ENCODE measurements at places on chromosomes 2 and 18.

DNA sequence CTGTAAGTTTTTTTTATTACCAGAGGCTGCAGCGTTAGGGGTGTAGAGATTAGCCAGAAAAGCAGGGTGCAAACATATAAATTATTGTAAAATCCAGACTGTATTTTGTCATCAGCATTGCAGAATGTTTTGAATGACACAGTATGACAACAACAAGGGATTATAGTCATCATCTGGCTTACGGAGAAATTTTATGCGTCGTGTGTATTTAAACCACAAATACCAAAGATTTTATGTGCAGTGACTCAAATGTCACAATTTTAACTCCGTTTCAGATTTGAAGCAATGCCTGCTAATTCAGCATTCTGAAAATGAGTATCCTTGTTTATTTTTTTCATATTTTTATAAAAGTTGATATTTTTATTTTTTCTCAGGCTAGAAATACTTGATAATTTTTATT is 19.4 kb upstream of the TMX3 start:
- no peak for DNase-seq

GRCh38 chr2:238397356-238397755 is 29.4 kb upstream of the ASB1 start:
- no peak for DNase-seq

DNA sequence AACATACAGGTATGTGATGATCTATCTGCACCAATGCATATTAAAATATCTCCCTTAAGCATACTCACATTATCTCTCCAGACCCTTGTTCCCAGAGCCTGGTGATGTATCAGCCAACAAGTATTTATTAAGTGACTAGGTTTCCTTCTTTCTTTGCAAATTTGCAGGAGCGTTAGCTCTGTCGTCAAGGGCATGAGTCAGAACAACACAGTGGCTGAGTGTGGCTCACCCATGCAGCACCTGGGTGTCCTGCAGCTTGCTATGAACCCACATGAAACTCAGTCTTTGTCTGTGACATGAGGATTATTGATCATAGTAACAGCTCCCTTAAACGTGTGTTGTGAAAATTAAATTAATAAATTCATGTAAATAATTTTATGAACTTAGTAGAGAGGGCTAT is 96.6 kb downstream of the PIEZO2 start:
- no peak for DNase-seq

GRCh38 chr2:213766062-213766461 is 481.8 kb downstream of the SPAG16 start:
- DNase-seq: no peak

DNA sequence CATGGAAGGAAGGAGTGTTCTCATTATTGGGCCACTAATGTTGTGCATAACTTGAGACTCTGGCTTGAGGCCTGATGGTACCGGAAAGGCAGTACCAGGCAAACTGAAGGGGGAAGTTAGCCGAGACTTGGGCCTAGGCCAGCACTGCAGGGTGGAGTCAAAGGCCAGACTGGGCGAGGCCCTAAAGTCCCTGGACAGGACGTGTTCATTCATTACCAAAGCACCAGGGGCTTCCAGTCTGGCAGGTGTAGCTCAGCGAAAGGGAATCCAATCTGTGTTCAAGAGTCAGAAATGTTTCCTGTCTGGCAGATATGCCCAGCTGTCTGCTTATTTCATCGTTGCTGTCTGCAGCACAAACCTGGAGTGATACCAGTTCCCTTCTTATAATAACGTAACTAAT is 4.7 kb upstream of the ITSN2 start:
- DNase-seq: no peak

DNA sequence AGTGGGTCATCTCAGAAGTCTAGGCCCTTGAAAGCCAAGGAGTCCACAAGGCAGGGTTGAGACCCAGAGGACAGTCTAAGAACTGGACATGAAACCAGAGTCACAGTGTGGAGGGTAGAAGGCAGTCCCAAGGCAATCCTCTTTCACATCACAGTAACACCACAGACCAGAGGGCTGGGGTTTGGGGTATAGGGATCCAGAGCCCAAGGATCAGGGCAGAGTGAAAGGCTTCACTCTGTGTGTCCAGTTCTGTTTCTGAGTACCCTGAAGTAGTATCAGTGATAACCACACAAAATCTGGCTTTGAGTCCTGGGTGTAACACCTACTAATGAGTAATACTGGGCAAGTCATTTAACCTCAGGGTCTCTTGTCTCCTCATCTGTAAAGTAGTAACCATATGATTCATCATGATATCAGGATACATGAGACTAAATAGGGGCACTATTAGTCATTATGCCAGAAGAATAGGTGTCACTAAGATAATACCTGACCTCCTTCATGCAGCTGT is 91.0 kb downstream of the ICA1L start:
- DNase-seq: no peak

DNA sequence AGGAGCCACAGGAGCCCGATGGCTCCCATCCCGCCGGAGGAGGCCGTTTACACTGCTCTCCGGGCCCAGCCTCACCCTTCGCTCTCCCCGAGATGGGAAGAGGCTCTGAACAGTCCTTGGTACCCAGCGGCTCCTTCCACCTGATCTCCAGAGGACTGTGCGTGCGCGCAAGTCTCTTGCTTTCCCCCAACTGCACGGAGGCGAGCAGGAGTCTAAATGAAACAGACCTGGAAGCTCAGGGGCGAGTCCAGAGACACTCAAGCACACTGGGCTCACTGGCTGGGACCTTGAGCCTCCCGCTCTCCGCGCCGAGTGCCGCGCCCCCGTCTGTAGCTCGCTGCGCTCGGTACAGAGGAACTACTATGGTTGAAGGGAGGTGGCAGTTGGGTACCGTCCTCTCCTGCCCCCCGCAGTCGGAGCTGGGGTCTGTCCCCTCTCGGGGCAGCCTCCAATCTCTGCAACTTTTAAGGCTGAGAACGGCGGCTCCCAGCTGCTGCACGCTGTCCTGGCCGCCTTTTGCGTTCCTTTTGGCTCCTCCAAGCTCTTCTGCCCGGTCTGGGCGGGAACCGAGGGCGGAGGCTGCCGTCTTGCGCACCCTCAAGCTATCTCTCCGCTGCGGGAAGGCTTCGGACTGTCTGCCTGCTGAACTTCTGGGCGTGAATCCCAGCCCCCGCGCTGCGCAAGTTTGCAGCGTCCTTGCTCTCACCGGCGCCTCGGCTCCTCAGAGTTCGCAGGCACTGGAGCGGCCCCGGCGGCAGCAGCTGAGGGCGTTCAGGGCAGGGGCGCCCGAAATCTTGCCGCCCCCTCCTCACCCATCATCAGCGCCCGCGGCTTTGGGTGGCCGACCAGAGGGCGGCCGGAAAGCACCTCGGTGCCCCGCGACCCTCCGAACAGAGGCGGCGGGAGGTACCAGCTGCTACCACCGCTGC is 491 bp downstream of the ALK start:
- no peak for DNase-seq

DNA sequence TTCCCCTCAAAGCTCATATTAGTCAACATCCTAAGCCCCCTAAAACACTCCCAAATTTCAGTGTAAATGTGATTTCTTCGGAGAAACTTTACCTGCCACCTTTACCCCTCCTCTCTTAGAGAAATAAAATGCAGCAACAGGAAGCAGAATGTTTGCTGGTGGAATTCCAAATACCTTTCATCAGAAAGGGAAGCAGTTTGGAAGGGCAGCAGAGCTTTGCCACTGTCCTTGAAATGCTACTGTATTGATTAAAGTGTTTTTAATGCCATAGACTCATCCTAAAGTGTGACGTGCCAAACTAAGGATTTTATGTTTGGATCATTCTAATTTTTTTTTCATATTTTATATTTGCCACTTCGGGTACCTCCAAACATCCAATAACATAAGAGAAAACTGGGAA is 480.1 kb downstream of the NRXN1 start:
- DNase-seq: no peak

- no peak for DNase-seq
Observed at GRCh38 chr2:147500229-147500628, 344.6 kb upstream of the ACVR2A start.

DNA sequence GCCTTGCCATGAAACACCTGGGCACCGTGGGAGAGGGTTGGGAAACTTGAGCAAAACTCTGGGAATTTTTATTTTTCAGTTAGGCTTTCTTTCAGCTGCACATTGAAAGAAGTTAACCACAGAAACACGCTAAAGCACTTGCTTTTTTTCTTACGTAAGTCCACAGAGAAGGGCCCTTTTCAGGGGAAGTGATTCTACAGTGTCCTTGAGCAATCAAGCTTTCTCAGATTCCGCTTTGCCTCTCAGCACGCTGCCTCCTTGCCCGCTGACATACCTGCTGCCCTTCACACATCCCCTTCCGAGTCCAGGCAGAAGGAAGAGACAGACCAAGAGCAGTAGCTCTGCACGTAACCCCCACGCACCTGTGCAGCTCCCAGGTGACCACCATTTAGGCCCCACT is 135.5 kb upstream of the MYT1L start:
- no peak for DNase-seq

- no peak for DNase-seq
Observed at GRCh38 chr18:8036551-8036950, 469.4 kb downstream of the PTPRM start.

DNA sequence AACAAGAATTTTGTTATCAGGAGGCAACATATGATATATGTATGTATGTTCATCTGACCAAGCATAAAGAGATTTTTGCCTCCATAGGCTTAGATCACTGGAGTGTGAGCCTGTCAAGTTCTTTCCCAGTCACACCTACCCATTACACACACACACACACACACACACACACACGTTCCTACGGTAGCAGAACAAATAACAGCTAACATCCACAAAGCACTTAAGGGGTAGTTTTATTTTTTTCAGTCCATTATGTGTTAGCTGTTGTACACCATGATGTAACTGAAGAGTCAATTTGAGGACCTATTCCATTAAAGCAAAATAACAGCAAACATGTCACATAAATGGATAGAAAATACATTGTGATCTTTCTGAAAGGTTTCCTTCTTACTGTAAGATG is 39.5 kb downstream of the UGP2 start:
- DNase-seq: no peak

- no peak for DNase-seq
Observed at GRCh38 chr2:241574911-241575623, 16.5 kb downstream of the BOK start.

GRCh38 chr2:134206573-134206972 is 47.3 kb upstream of the MGAT5 start:
- DNase-seq: no peak

DNA sequence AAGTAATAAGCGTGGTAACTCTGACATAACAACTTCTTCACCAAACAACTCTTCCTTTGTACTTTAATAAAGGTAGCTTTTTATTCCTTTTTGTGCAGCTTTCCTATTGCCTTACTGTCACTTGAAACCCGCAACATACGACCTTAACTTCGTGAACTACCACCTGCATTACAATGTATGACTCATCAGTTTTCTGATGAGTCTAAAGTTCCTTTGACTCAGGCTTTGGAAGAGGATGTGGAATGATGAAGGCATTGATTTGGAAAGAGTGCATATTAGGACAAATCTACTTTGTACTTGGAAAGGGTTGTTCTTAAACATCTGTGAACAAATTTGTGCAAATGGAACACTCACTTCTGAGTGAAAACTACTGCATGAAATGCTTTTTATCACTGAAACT is 1012.1 kb downstream of the TMEM182 start:
- no peak for DNase-seq

- no peak for DNase-seq
Observed at GRCh38 chr18:77061946-77062517, 70.6 kb downstream of the MBP start.

- no peak for DNase-seq
Observed at GRCh38 chr2:233002829-233003657, 10.0 kb downstream of the NGEF start.

DNA sequence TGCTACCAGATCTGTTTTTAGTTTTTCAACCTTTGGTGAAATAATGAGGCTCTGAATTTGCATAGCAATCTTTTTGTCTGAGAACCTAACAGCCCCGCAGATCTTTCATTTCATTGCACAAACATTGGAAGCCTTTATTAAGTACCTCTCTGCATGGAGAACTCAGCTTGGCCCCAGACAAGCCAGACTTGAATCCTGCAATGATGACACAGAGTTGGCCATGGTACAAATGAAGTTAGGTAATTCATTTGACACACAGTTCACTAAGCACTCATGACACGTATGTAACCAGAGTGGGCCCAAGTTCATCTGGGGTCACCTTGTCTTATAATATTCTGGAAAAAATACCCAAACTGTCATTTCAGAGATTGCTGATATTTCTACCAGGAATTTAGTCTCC is 439.1 kb upstream of the ID2 start:
- DNase-seq: no peak

All from stimulated activated CD8-positive, alpha-beta memory T cell treated with anti-CD3 and anti-CD28 coated beads, Interleukin-4, amount 100 ng/mL, for 1 hour (primary cell).